ENCODE measurements at places on chromosomes 4 and X. TPM values are rescaled to one million over a fixed set of nuclear protein-coding genes. Genes with fewer than 3 reads are reported as not detected.

DNA sequence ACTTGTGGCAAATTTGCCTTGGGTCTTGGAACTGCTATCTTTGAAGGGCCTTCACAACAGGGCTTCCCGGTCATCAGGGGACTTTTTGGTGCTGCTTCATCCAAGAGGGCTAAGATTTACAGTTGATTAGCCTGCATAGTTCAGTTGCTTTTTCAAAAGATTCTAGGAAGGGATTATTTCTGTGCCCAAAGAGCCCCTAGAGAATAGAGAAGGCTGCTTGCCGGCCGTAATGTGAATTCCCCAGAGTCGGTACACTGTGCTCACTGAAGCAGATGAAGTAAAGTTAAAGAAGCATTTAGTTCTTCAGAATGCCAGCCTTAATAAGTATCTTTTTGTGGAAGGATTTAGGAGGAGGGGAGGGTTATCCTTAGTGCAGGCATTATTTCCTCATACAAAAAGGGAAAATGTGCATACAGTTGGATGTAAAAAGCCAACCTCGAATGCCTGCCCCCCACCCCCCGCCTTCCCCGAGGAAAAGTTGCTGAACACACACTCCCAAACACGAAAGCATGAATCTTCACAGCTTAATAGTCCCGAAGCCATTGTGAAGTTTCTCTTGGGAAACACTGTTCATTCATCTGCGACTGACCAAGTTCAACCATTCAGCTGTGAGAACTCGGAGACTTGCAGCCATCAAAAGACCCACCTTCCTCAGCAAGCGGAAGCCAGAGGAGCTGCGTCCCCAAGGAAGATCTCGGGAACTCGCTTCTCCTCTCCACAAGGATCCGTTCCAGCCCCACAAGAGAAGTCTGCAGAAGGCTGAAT is 47.6 kb downstream of the ANOS1 start:
- H3K4me1 ChIP-seq: peaks cover 84% of the 10 kb centered on the region
- peak overlapping the region; percentile 62 for H3K27ac ChIP-seq
- no peak for DNase-seq
- no peaks in the 10 kb centered on the region for H3K27me3 ChIP-seq

GRCh38 chrX:15055146-15055930 is 182.1 kb downstream of the MOSPD2 start:
- H3K36me3 ChIP-seq: peaks cover 7% of the 10 kb centered on the region
- H3K4me1 ChIP-seq: no peaks in the 10 kb centered on the region
- no peak for DNase-seq
- H3K27me3 ChIP-seq: no peaks in the 10 kb centered on the region
- no peak overlapping the region for H3K4me3 ChIP-seq

- no peak overlapping the region for H3K27ac ChIP-seq
- no peak for DNase-seq
Measured at GRCh38 chrX:39248330-39248729, 447.1 kb downstream of the MID1IP1 start.

DNA sequence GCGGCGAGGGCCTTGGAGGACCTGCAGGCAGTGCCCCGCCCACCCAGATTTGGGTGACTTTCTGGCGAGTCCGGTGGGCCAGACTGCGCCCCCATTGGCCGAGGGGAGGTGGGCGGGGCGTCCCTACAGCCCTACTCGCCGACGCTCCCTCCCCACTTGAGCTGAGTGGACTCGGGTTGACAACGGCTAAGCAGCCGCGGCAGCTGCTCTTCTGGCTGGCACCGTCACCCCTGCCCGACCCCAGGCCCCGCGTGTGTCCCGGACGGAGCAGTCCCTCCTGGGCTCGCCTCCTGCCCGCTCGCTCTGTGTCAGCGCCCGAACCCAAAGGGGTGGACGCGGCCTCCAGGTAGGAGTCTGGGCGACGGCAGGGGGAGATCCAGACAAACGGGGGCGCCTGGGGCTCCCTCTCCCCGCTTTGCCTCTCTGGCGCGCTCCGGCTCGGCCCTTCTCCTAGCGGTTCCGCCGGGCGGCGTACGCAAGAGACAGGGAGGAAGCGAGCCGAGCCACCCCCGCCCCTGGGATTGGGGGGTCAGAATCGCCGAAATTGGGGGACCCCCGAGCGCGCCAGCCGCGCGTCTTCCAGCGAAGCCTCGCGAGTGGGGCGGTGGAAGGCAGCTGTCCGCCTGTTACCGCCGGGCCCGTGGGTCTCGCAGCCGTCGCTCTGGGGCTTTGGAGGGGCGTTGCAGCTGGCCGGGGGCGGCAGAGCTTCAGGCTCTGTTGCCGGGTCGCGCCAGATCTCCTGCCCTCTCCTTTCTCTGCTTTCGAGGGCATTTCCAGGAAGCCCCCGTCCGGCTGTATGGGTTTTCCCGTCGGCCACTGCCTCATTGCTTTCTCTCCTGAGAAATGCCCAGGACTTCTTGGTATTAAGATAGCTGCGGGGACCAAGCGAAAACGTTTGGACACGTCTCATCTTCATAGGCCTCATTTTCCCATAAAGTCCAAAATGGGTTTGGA is 46.3 kb downstream of the STARD8 start:
- no peaks in the 10 kb centered on the region for H3K36me3 ChIP-seq
- no peak overlapping the region for H3K27ac ChIP-seq
- peaks cover 3% of the 10 kb centered on the region for H3K4me1 ChIP-seq
- H3K4me3 ChIP-seq: peak overlapping the region; percentile 67
- H3K27me3 ChIP-seq: peaks cover 6% of the 10 kb centered on the region

GRCh38 chrX:37348231-37348970 is 763 bp upstream of the PRRG1 start:
- no peak for DNase-seq
- H3K27ac ChIP-seq: no peak overlapping the region
- H3K4me1 ChIP-seq: peaks cover 13% of the 10 kb centered on the region

GRCh38 chrX:149962859-149963757 is 24.8 kb upstream of the EOLA2 start:
- no peaks in the 10 kb centered on the region for H3K27me3 ChIP-seq
- H3K36me3 ChIP-seq: peaks cover 14% of the 10 kb centered on the region
- no peak overlapping the region for H3K27ac ChIP-seq
- DNase-seq: peak; percentile 26
- no peaks in the 10 kb centered on the region for H3K4me1 ChIP-seq
- H3K4me3 ChIP-seq: no peak overlapping the region

GRCh38 chrX:107551546-107551945 is 76.8 kb upstream of the PRPS1 start:
- H3K27me3 ChIP-seq: no peaks in the 10 kb centered on the region
- H3K36me3 ChIP-seq: no peaks in the 10 kb centered on the region
- no peak overlapping the region for H3K27ac ChIP-seq
- no peak overlapping the region for H3K4me3 ChIP-seq
- no peaks in the 10 kb centered on the region for H3K4me1 ChIP-seq

DNA sequence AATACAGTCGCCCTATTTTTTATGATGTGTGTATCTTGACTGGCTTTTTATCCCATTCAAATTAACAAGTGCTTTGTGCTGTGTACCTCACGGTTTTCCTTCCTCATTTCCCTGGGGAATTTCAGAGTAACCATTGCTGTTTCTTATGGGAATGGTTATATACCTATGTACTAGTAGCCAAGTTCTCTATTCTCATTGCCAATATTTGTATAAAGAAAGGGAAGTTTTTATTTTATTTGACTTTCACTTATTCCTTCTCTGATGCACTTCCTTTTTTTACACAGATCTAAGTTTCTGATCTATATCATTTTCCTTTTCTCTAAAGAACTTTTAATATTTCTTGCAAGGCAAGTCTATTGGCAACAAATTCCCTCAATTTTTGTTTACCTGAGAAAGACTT is 181.3 kb downstream of the SOWAHB start:
- peaks cover 6% of the 10 kb centered on the region for H3K36me3 ChIP-seq
- H3K4me1 ChIP-seq: peaks cover 48% of the 10 kb centered on the region
- no peak overlapping the region for H3K27ac ChIP-seq
- H3K27me3 ChIP-seq: no peaks in the 10 kb centered on the region

DNA sequence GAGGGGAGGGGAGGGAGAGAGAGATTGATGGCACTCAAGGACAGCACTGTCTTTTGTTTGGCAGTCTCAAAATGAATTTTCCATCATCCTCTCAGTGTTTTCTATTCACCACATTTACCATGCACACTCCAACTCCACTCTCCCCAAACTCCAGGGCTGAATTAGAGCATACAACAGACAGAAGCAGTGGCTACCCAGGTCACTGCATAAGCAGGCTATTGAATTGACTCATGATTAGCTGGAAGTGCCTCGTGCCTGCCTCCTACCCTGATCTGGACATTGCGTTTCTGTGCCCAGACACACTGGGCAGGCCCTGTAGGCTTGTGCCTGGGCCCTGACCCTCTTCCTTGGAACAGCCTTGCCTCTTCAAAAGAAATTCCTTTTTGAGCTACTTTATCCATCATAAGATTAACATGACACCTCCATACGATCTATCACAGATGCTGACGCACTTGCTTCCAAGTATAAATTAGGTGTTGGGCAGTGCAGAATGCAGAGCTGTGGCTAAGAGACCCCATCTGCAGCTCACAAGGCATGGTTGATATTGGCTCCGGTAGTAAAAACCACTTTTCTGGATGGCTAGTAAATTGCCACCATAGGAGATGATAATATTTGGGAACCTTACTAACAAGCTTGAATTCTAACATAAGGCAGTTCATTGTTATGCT is 752.9 kb downstream of the RPA4 start:
- H3K27me3 ChIP-seq: no peaks in the 10 kb centered on the region
- peak overlapping the region; percentile 87 for H3K27ac ChIP-seq
- no peak for DNase-seq
- H3K36me3 ChIP-seq: no peaks in the 10 kb centered on the region

- no peak overlapping the region for H3K27ac ChIP-seq
- peaks cover 5% of the 10 kb centered on the region for H3K4me1 ChIP-seq
- peaks cover 22% of the 10 kb centered on the region for H3K36me3 ChIP-seq
- H3K4me3 ChIP-seq: no peak overlapping the region
- DNase-seq: no peak
Measured at GRCh38 chr4:184416913-184417734, 57.2 kb downstream of the IRF2 start.

- peaks cover 3% of the 10 kb centered on the region for H3K36me3 ChIP-seq
- no peak overlapping the region for H3K27ac ChIP-seq
- H3K4me3 ChIP-seq: no peak overlapping the region
- H3K27me3 ChIP-seq: peaks cover 3% of the 10 kb centered on the region
- no peak for DNase-seq
Measured at GRCh38 chrX:48165241-48165640, 31.4 kb downstream of the SSX5 start.

GRCh38 chr4:166169111-166169510 is 296.1 kb downstream of the TLL1 start:
- no peak overlapping the region for H3K27ac ChIP-seq
- peaks cover 16% of the 10 kb centered on the region for H3K27me3 ChIP-seq
- DNase-seq: peak; percentile 4
- H3K4me3 ChIP-seq: no peak overlapping the region
- no peaks in the 10 kb centered on the region for H3K36me3 ChIP-seq

DNA sequence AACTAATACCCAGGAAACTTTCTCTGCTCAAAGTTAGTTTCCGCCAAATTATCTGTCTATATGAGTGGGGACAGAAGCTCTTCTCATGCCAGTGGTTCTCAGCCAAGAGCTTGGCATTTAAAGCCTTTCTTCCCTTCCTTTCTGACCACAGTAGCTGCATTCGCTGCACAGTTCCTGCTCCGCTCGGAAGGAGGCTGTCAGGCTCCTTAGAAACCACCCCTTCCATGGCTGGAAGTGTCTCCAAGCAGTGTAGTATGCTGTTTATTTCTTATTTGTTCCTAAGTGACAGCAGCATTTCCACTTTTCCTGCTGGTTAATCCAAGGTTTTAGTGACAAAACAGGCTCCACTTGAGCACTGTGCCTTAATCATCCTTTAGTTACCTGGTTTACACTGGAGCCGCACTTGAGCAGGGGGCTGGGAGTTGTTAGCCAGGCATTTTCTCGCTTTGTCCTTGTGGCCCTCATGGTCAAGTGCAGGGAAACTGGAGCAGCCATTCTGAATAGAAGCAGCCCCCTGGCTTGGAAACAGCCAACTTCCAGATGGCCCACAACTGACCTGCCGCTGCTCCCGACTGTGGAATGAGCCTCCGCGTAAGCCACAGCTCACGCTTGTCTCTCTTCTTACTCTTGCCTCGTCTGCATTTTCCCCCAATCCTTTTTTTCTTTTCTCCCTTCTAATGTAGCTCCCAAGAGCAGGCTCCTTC is 739.4 kb upstream of the TENM3 start:
- no peak for DNase-seq
- peaks cover 3% of the 10 kb centered on the region for H3K27me3 ChIP-seq
- no peak overlapping the region for H3K4me3 ChIP-seq
- H3K36me3 ChIP-seq: no peaks in the 10 kb centered on the region

GRCh38 chr4:55904576-55904975 is 44.2 kb upstream of the CEP135 start:
- no peak overlapping the region for H3K27ac ChIP-seq
- H3K27me3 ChIP-seq: no peaks in the 10 kb centered on the region
- H3K4me1 ChIP-seq: no peaks in the 10 kb centered on the region
- no peak for DNase-seq
- no peak overlapping the region for H3K4me3 ChIP-seq

GRCh38 chrX:149365061-149365460 is 140.0 kb downstream of the IDS start:
- no peak overlapping the region for H3K27ac ChIP-seq
- no peaks in the 10 kb centered on the region for H3K36me3 ChIP-seq
- no peaks in the 10 kb centered on the region for H3K27me3 ChIP-seq
- H3K4me3 ChIP-seq: no peak overlapping the region
- DNase-seq: no peak

- no peaks in the 10 kb centered on the region for H3K36me3 ChIP-seq
- H3K27me3 ChIP-seq: no peaks in the 10 kb centered on the region
- no peak overlapping the region for H3K4me3 ChIP-seq
Measured at GRCh38 chr4:56243107-56243506, 144.2 kb downstream of the AASDH start.

GRCh38 chrX:66004928-66005829 is 34.7 kb downstream of the VSIG4 start:
- DNase-seq: no peak
- H3K36me3 ChIP-seq: no peaks in the 10 kb centered on the region
- H3K4me3 ChIP-seq: no peak overlapping the region
- peaks cover 9% of the 10 kb centered on the region for H3K4me1 ChIP-seq
- no peak overlapping the region for H3K27ac ChIP-seq
- no peaks in the 10 kb centered on the region for H3K27me3 ChIP-seq

DNA sequence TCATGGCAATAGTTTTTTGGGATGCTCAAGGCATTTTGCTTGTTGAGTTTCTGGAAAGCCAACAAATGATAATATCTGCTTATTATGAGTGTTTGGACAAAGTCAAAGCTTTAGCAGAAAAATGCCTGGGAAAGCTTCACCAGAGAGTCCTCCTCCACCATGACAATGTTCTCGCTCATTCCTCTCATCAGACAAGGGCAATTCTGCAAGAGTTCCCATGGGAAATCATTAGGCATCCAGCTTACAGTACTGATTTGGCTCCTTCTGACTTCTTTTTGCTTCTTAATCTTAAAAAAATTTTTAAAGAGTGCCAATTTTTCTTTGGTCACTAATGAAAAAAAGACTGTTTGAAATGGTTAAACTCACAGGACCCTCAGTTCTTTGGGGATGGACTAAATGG is 136.3 kb downstream of the UBE2K start:
- H3K27ac ChIP-seq: no peak overlapping the region
- H3K27me3 ChIP-seq: no peaks in the 10 kb centered on the region
- DNase-seq: no peak

PABPC1L2A gene
- 0.23 TPM for total RNA-seq

SLITRK2 gene
- 8.8 TPM for total RNA-seq

PNMA6F gene
- total RNA-seq: not detected

PPP4R3C gene
- total RNA-seq: not detected

ADH1B gene
- not detected for total RNA-seq

CLDN22 gene
- total RNA-seq: not detected

SATL1 gene
- 0.18 TPM for total RNA-seq

CDX4 gene
- not detected for total RNA-seq

ADH7 gene
- not detected for total RNA-seq
